ENCODE measurements at places on chromosomes 16 and 17.

DNA sequence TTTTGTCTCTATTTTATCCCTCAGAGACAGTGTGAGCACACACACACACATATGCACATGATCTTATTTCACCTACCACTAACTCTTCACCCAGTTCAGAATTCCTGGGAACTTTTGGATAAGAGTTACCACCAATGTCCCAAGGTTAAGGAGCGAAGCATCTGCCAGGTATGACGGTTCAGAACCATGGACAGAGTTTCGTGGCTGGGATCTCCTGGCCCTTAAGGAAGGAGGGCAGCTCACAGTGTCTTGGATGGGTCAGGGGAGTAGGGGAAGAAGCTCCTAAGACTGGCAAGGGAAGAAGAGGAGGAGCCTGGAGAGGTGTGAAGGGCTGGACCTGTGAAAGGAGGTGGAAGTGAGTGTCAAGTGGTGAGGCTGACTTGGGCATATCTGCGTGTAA is 23.0 kb upstream of the TMEM132E start:
- no peak overlapping the region for H3K4me3 ChIP-seq
- H3K4me1 ChIP-seq = no peaks in the 10 kb centered on the region
- H3K27me3 ChIP-seq = peaks cover 4% of the 10 kb centered on the region
- H3K36me3 ChIP-seq = no peaks in the 10 kb centered on the region
- no peak for DNase-seq
- no peak overlapping the region for H3K27ac ChIP-seq

GRCh38 chr17:50944054-50944901 is 78.1 kb upstream of the TOB1 start:
- H3K4me3 ChIP-seq = peak overlapping the region; percentile 34
- no peak for DNase-seq
- H3K27me3 ChIP-seq = no peaks in the 10 kb centered on the region

DNA sequence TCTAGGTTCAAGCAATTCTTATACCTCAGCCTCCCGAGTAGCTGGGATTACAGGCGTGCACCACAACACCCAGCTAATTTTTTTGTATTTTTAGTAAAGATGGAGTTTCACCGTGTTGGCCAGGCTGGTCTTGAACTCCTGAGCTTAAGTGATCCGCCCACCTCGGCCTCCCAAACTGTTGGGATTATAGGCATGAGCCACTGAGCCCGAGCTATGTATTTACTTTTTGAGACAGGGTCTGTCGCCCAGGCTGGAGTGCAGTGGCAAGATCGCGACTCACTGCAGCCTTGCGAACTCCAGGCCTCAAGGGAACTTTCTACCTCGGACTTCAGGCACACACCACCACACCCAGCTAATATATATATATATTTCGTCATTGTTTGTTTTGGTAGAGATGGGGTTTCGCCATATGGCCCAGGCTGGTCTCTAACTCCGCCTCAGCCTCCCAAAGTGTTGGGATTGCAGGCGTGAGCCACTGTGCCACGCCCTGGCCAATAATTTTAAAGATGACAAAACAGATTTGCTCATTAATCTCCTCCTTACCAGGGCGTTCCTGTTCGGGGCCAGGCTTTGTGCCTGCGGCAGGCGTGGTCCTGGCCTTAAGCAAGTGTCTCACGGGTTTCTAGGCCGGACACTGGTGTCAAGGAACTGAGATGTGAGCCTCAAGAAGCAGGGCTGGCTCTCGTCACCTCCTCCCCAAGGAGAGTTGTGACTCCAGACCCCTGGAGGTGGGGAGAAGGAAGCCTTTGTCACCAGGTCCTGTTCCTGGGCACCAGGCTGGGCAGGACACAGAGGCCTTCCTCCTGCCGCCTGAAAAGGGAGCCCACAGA is 4.3 kb upstream of the NPW start:
- peaks cover 14% of the 10 kb centered on the region for H3K4me1 ChIP-seq
- no peak for DNase-seq
- H3K27ac ChIP-seq = no peak overlapping the region

- peaks cover 15% of the 10 kb centered on the region for H3K36me3 ChIP-seq
- H3K27me3 ChIP-seq = no peaks in the 10 kb centered on the region
- H3K27ac ChIP-seq = no peak overlapping the region
- no peak for DNase-seq
- peaks cover 27% of the 10 kb centered on the region for H3K4me1 ChIP-seq
- peak overlapping the region; percentile 78 for H3K4me3 ChIP-seq
These were observed 1.6 kb downstream of the GLG1 start for GRCh38 chr16:74605332-74605731.

GRCh38 chr17:72588561-72588960 is 467.7 kb downstream of the SOX9 start:
- H3K36me3 ChIP-seq = peaks cover 4% of the 10 kb centered on the region
- H3K4me3 ChIP-seq = no peak overlapping the region
- H3K4me1 ChIP-seq = peaks cover 21% of the 10 kb centered on the region
- H3K27me3 ChIP-seq = peaks cover 23% of the 10 kb centered on the region
- no peak for DNase-seq

DNA sequence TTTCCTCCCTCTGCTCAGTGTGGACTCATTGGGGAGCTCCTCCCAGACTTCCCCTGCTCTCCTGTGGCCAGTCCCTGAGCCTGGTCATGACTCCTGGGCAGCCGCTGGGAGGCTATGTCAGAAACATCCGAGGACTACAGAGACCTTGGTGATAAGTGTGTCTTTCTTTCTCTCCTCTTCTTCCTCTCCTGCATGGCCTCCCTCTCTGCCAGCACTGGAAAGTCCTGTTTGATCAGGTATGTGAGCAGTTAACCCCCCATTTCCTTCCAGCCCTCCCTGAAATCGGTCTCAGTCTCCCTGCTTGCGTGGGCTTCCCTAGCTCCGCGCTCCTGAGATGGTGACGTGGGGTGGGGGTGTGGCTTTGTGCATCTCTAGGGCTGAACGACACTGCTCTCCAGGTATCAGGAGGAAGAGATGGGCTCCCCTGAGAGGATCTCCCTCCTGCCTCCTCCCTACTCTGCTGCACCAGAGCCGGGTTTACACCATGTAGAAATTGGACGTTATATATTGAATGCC is 2.1 kb downstream of the RHBDL3 start:
- H3K27ac ChIP-seq = no peak overlapping the region
- H3K36me3 ChIP-seq = no peaks in the 10 kb centered on the region
- no peak overlapping the region for H3K4me3 ChIP-seq
- DNase-seq = no peak
- peaks cover 14% of the 10 kb centered on the region for H3K4me1 ChIP-seq
- peaks cover 38% of the 10 kb centered on the region for H3K27me3 ChIP-seq

DNA sequence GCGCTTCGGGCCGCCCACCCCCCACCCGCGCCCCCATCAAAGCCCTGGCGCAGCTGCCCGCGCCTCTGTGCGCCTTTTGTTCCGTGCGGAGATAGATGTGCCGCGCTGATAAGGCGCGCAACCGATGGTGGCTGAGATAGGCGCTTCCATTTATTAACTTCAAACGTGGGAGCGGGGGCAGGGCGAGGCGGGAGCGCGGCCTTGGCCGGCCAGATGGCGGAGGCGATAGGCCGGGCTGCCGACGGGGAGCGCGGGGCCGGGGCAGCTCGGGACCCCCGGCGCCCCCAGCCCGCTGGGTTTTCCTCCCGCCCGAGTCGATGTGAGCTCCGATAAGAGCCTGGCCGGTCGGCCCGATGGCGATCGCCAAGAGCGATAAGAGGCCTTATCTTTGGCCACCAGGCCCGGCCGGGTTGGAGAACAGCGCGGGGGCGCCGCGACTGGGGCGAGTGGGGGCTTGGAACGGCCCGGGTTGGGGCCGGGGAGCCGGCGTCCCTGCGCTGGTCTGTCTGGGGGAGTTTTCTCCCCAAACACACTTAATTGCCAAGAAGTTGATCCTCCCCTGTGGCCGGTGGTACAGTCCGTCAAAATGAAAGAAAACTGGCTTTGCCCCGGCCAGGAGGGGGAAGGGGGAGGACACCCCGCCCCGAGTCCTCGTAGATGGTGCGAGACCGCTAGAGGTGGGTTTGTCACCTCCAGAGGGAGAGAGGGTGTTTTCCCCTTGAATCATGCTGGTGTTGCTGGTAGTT is 2.7 kb downstream of the ZFPM1 start:
- no peak for DNase-seq
- H3K4me1 ChIP-seq = peaks cover 33% of the 10 kb centered on the region
- H3K27ac ChIP-seq = no peak overlapping the region
- peaks cover 5% of the 10 kb centered on the region for H3K27me3 ChIP-seq

DNA sequence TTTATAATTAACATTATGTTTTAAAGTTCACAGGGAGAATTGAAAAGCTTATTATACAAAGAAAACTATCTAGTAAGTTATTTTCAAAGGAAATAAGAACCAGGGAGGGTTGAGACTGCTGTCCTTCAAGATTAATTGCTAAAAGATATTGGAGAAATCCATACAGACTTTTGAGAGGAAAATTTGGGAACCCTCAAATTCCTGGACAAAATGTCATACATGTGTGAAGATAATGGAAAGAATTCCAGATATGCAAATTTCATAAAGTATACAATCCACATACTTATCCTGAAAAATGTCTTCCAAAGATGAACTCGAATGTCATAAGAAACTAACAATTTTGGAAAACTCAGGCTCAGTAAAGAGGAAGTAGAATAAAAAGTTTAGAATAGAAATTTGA is 213.8 kb downstream of the HS3ST3A1 start:
- H3K4me3 ChIP-seq = no peak overlapping the region
- H3K4me1 ChIP-seq = no peaks in the 10 kb centered on the region
- no peak for DNase-seq
- no peak overlapping the region for H3K27ac ChIP-seq
- no peaks in the 10 kb centered on the region for H3K36me3 ChIP-seq

- no peaks in the 10 kb centered on the region for H3K27me3 ChIP-seq
- H3K36me3 ChIP-seq = peaks cover 24% of the 10 kb centered on the region
- H3K4me3 ChIP-seq = no peak overlapping the region
- peak; percentile 85 for DNase-seq
- peak overlapping the region; percentile 75 for H3K27ac ChIP-seq
These were observed 7.6 kb downstream of the SGCA start for GRCh38 chr17:50173335-50173941.

DNA sequence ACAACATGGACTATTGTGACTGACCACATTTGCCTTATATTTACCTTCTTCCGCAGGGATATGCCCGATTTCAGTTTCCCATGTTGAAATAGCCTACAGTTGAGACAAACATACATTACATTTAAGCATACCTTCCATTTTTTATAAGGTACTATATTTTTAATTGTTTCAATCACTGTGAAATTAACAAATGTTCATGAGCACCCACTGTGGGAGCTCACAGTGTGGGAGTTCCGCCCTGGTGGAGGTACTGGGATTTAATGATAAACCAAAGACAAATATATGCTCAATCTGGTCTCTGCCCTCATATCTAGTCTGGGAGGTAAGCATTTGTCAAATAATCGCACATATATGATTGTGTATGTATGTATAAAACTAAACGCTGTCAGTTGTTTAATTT is 15.8 kb upstream of the TOX3 start:
- DNase-seq = no peak
- no peaks in the 10 kb centered on the region for H3K36me3 ChIP-seq
- no peak overlapping the region for H3K4me3 ChIP-seq
- no peaks in the 10 kb centered on the region for H3K27me3 ChIP-seq

All from SJSA1 (cell line).